ENCODE measurements at places on chromosomes 16 and 17. TPM values are rescaled to one million over a fixed set of nuclear protein-coding genes. Genes with fewer than 3 reads are reported as not detected.

Gene EPN3
- not detected for total RNA-seq

Gene AHSP
- total RNA-seq: not detected

Gene CA7
- not detected for total RNA-seq

Gene FNDC8
- not detected for total RNA-seq

Gene TPSB2
- total RNA-seq: not detected

Gene GLTPD2
- not detected for total RNA-seq

Gene CNTD1
- total RNA-seq: under 0.01 TPM

Gene CLEC19A
- not detected for total RNA-seq

Gene RNF166
- 30.4 TPM for total RNA-seq

Gene HAS3
- under 0.01 TPM for total RNA-seq

Measured in placental pericyte (primary cell).